Central memory CD4-positive, alpha-beta T cell (primary cell): ENCODE measurements at places on chromosomes 3 and 15.

DNA sequence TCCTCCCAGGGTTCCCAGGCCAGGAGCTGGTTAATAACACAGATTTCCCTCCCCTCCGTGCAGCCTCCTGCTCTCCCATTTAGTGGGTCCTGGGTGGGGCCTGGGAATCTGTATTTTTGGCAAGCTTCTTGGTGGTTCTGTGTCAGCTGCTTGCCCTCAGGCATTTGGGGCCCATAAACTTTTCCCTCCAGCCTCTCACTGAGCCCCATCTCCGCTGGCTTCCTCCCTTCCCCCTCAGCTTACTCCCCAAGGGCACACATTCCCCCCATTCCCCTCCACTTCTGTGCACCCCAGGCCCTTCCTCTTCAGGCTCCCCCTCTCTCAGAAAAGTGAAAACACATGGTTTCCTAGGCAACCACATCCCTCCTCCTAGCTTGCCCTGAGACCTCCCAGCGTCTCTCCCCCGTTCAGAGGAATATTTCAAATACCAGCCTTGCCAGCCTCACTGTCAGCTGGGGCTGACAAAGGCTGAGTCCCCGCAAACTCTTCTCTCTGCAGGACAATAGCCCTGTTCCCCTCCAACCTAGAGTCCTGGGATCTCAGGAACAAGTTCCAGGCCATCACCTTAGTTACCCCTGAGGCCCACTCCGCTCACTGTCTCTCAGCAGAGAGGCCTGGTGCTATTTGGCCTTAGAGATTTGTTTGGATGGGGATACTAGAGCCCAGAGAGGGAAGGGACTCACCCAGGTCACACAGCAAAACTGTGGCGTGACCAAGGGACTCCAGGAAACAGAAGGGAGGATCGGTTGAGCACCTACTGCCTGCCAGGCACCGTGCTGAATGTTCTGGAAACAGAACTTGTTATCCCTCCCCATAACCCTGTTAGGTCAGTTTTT is 44.6 kb upstream of the SMAD6 start:
- DNase-seq, result no peak

DNA sequence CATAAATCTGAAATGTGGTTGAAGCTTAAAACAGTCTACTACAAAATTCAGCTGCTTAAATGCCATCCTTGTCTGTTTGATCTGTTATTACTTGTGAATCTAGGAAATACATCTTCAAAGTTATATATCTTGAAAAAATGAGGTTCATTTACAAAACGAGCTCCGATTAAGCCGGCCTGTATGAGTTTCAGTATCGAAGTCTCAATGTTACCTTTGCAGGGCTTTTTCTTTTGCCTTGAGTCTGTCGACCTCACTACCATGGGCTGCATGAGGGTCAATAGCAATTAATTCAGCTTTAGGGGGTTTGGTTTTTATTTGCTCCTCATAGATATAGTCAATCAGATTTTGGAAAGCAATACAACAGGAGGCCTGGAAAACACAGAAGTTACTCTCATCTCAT is 23.2 kb downstream of the ERICH6 start:
- no peak for DNase-seq

DNA sequence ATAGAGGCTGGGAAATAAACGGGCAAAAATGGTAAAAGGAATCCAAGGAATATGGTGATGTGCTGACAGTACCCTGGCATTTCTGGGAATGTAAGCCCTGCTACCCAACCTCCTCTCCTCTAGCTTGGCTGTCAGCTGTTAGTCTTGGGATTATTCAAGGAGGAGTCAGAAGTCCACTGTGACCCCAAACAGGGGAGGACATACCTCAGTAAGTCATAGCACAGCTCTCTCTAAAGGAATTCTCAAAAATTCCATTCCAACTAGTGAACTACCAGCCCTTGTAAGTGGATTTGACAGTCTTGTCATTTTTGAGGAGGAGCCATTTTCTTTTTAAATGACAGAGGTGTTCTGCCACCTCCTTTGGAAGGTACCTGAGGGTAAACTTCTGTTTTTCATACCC is 207.5 kb downstream of the PDCD6IP start:
- no peak for DNase-seq

GRCh38 chr15:60933900-60934885 is 294.9 kb downstream of the RORA start:
- peak; percentile 12 for DNase-seq

DNA sequence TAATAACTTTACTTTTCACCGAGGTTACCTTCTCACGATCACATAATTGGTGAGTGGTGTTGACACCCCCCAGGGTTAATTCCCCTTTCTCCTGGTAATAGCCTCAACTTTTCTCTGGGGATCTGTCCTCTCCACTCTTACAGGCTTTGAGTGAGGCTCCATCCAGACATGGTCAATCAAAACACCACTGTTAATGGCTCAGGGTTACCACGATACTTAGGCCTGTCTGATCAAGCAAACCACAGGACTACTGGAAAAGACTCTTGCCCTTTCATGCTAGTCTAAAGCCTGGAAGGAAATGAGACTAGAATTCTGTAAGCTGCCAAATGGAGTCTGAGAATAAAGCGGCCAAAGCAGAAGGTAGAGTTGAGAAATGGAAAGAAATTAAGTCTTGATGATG is 56.5 kb upstream of the STT3B start:
- no peak for DNase-seq
